ENCODE measurements at places on chromosomes 11 and 22. TPM values are rescaled to one million over a fixed set of nuclear protein-coding genes. Genes with fewer than 3 reads are reported as not detected.

Gene NCF4
- polyA plus RNA-seq, result 3.0 TPM

Gene C22orf31
- polyA plus RNA-seq, result not detected

Gene POU2AF3
- polyA plus RNA-seq, result not detected

Gene C11orf91
- not detected for polyA plus RNA-seq

Gene OR52I2
- polyA plus RNA-seq, result not detected

Gene LUZP2
- not detected for polyA plus RNA-seq

Gene NCR3LG1
- polyA plus RNA-seq, result not detected
